Stimulated activated CD4-positive, alpha-beta T cell treated with anti-CD3 and anti-CD28 coated beads, TNF-alpha, amount 100 ng/mL, for 48 hours (primary cell): ENCODE measurements at places on chromosomes 2 and 18.

DNA sequence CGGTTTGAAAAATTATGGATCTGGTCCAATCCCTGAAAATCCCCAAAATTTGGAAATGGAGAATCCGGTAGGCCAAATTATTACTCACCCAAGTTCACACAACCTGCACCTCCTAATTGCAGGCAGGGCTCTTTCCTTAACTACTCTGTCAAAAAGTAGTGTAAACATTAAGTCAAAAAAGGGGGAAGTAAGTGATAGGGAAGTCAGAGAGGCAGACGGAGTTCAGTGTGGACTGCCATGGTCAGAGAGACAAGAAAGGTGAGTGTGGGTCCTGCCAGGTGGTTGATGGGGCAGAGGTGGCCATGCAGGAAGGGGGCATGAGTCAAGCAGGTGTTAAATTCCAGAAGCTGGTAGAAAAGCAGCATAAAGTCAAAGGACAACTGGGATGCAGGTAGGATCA lies 104.7 kb upstream of the STPG4 start:
- DNase-seq = no peak

DNA sequence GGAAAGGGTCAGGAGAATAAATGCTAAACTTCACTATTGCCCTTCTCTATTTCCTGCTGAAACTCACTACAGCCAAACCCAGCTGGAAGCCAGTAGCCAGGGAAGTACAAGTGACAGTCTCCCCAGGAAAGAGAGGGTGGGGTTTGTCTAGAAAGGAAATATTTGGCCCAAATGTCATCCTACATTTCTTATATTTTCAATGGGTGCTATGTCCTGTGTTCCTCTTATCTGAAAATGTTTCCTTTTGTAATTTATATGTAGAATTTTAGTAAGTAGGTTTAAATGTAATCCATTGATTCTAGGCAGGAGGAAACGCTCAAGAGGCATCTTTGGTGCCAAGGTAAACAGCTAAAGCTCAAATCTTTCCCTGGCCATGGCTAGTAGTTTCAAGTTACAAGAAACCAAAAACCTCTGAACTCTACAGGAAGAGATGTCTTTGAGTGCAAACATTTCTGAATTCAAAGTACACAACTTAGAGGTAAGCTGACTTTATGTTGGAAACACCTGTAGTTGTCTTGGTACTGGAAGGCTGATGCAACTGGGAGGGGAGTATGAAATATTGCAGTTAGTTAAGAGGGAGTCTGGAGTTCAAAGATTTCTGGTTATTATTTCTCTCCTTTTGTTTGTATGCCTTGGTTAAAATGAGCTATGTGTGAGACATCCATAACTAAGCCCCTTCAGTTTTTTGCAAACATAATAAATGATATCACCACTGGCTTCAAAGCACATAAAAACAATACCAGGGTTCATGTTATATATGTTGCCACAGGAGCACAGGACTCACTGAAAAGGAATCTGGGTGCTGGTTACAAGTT lies 356.1 kb upstream of the ZC3H15 start:
- DNase-seq = no peak

DNA sequence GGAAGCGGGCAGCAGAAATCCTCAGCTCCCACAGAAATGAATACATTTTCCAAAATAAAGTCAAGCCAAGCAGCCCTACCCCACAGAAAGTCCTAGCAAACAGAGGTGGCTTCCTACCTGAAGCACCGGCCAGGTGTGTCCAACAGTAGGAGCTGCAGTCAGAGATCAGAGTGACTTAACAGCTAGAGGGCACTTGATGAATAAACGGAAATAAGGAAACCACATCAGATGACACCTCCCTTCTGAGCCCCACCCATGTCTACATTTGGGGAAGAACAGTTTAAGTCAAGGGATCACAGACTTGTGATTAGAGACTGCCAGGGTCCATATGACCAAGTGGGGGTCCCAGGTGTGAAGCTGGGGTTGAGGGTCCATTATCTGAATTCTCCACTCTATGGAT lies at the start of gene CXCR1:
CXCR1 (minus strand) TSS at position 172 of the 400 bp plus-strand sequence. CDS start 1,751 bp downstream, outside the sequence.
- no peak for DNase-seq

GRCh38 chr2:136212426-136213378 lies 94.8 kb upstream of the CXCR4 start:
- DNase-seq = no peak

GRCh38 chr2:45612285-45612684 lies 1.2 kb upstream of the SRBD1 start:
- DNase-seq = no peak

DNA sequence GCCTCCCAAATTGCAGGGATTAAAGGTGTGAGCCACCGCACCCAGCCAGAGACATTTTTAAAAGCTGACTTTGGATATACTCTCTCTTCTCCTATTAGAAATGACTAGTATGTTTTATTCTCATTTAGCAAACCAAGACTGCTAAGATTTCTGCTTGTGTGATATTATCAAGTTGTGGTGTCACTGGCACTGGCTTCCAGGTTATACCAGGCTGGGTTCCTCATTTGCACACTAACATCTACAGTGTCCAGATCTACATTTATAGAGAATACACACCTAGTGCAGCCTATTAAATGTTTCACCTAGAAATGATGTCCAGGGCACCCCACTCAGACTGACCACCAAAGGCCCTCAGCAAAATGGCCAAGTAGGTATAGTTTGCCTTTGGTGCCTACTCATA lies 265.3 kb upstream of the STON1 start:
- no peak for DNase-seq

- DNase-seq = no peak
Measured at GRCh38 chr2:150255528-150255927, 231.9 kb downstream of the RND3 start.

DNA sequence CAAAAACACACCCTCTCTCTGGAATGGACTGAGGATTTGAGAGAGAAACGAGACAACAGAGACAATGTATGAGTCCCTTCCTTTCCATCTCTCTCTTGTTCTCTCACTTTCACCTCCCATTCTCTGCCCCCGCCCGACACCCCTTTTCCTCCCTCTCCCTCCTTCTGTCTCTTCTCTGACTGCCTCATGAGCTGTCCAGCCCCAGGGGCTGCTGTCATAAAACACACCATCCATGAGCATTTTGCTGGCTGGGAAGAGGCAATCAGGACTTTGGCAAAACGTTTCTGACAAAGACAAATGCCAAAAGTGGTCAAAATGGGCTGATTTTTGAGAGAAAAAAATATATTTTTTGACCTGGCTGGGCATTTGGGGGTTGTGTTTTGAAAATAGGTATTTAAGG lies 377.2 kb downstream of the EN1 start:
- no peak for DNase-seq

- peak; percentile 18 for DNase-seq
Measured at GRCh38 chr2:54422072-54422581, 34.0 kb upstream of the SPTBN1 start.

GRCh38 chr18:48880931-48881330 lies 69.8 kb downstream of the SMAD7 start:
- DNase-seq = no peak

DNA sequence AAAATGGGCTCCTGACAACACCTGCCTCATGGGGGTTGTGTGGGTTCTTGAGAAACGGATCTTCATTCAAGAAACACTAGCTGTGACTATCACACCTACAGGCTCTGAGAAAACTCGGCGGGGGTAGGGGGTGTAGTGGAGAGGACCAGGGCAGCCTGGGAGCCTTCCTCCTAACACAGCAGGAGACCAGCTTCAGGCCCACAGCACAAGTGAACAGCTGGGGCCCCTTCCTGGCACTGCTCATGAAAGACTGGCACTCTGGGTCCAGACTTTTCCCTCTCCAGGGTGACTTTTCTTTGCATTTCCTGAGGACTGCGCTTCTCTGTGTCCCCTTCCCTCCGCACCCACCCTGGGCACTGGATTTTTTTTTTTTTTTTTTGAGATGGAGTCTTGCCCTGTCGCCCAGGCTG lies 7.2 kb upstream of the SEMA4C start:
- no peak for DNase-seq
